ENCODE measurements at places on chromosomes 13 and 19.

DNA sequence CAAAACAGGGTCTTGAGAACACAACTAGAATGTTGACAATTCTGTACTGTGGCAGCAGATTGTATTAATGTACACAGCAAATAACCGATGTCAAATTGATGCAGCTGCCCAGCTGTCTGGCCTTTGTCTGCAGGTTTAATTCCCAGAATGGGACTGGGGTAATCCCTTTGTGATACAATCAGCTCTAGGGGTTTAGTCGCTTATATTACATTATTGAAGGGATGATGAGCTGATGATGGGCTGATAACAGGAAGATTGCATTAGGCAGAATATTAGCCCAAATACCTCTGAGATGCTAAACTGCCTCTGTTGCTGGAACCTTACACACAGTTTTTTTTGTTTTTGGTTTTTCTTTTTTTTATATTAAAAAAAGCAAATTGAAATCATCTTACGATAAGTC is 265.0 kb downstream of the RBM26 start:
- DNase-seq = no peak

GRCh38 chr13:111652676-111653075 is 332.2 kb downstream of the TEX29 start:
- no peak for DNase-seq

DNA sequence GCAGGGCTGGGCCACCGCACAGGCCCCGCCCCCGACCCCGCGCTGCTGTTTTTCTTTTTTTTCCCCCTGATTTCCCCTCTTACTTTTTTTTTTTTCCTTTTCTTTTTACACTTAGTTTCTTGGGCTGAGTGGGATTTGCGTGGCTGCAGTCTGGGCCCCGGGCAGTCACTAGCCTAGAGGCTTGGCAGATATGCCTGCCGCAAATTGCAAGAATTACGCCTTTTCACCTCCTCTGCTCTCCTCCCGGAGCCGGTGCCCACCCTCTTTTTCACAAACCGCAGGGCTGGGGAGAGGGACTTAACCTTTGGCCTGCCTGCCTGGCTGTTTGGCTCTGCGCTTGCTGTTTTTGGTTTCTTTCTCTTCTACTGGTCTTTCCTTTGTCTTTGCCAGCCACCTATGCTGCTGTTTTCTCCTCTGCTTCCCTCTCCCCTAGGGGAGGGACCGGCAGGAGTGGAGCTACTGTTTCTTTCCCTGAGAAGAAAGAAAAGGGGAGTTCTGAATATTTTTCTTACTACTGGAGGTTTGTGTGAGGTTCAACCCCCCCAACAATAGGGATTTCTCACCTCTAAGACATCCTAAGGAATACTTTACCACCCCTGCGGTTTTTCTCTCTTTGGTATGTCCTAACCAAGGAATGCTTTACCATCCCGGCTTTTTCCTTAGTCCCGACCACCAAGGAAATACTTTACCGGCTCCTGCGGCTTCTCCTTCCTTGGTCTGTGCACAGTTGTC is 11.0 kb downstream of the ZNF552 start:
- no peak for DNase-seq

DNA sequence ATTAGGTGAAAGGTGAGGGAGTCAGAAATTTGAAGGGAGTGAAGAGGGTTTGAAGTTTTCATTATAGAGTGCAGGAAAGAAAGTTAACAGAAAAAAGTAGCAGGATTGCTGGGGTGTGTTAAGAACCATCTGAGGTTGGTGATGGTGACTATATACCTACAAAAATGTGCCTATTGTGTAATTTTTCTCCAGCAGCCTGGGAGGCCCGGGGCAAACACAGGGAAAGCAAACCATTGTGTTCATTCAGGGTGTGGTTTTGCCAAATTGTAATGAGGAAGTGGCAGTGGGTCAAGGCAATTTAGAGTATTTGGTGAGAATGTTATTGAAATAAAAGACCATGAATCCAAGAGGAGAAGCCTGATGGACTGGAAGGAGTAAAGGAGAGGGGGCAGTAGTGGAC is 8.2 kb upstream of the SUCLA2 start:
- DNase-seq = no peak

DNA sequence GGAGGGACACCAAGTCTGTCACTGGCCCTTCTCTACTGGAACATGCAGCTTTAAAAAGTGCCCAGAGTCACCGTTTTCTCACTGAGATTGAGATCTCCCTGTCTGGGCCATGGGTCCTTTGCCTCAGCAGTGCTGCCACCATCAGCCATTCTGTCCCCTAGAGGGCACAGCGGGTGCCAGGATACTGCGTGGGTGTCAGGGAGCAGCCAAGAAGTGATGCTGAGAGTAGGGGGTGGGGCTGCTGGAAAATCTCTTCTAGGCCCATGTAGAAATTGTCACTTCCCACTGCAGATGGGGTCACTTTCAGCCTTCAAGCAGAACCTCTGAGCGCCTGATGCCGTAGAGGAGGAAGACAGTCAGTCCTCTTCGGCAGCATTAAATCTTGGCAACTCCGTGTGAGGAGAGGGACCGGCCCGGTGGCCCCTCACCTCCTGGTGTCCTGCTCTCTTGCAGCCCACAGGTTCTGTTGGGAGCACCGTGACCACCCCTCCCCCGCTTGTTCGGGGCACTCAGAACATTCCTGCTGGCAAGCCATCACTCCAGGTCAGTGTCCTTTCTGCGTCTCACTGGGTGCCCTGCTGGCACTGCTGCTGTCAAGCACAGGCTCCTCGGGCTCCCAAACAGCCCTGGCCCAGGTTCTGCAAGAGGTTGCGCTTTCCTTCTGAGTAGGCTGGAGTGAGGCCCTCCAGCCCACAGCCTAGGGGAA is 21.4 kb downstream of the TSSK6 start:
- DNase-seq = no peak

DNA sequence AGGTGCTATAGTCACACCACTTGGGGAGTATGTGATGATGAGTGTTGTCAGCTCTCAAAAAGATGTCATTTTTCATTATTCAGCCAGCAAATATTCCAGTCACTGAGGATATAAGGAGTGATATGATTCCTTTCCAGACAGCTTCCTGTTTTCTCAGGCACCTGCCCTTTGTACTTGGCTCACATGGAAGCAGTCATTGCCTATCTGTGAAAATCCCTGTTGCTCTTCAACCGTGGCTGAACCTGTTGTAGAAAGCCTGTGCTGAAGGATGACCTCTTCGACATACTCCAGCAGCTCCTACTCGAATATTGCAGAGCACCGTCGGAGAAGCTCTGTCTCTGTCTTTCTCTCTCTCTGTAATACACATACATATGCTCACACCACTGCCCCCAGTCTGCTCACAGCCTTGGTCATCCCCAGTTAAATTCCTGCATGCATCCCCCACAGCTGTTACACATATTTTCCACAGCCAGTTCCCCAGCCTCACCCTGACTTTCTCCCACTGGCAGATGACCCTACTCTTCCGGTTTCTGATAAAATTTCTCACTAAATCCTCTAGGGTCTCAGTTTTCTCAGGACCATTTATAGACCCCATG is 204.2 kb upstream of the ARGLU1 start:
- DNase-seq = no peak

DNA sequence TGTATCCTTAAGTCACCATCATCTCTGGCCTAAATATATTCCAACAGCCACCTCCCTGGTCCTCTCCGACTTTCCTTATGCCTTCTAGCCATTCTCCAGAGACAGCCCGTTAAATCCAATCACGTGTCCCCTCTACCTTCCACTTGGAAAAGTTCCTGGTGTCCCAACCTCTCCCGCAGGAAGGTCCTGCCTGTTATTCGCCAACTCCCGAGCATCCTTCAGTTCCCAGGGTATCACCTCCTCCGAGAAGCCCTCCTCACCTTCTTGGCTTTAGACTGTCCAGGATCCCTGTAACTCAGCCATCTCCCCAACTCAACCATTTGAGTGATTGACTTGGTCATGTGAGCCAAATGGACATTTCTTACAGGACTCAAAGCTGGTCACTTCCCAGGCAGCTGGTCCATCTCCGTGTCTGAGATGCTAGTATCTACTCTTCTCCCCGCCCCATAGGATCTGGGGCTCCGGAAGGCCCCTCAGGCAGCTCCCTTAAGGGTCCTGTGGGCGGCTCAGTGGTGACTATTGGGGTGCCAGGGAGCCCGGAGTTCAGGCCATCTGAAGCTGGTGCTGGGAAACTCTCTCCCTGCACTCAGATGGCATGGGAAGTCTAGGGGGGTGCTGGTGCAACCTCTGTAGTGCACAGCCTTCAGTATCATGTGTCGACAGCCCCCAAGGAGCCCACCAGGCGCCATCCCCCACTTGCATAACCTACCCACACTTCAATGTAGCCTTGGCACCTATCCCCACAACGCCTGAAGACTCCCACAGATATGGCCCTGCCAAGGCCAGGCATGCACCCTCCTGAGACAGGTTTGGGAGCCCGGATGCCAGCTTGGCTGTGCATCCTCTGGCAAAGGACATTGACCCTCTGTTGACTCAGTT is 27.9 kb upstream of the NANOS3 start:
- DNase-seq = no peak

DNA sequence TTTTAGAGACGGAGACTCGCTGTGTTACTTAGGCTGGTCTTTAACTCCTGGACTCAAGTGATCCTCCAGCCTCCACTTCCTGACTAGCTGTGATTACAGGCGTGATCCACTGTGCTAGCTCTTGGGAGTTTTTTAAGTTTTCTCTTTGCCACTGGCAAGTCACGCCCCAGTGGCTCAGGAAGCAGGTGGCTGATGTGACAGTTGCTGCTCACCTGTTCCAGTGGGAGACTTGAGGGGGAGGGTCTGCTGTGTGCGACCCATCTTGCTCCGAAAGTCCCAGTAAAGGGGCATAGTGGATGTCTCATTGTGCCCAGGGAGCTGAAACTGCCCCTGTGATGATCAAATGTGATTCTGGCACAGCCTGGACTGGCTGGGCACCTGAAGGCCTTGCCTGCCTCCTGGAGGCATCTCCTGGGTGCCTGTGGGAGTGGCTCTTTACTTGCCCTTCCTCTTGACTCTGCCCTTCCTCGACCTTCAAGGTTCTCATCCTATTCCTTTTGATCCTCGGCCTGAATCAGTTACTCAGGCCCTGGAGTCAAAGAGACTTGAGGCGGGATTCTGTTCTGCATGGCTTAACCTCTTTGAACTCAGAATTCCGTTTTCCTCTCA is 7.8 kb downstream of the SMARCA4 start:
- DNase-seq = no peak

- DNase-seq = peak; percentile 73
These were observed 1.9 kb downstream of the PTPRS start for GRCh38 chr19:5338656-5339197.

DNA sequence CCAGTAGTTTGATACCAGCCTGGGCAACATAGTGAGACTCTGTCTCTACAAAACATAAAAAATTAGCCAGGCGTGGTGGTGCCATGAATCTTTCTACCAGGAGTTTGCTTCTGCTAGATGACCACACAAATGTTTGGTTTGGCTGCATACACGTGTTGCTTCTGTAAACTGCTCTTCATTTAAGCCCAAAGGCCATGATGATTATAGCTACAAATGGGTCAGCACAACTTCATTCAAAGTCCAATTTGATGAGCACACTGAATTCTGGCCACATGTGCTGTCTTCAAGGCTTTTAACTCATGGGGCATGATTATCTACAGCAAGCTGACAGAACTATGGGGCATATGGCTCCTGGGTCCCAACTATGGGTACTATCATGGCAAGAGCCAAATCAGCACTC is 46.3 kb upstream of the DCT start:
- DNase-seq = no peak

- DNase-seq = peak; percentile 83
These were observed 3.0 kb upstream of the ZFP36 start for GRCh38 chr19:39403331-39404312.

DNA sequence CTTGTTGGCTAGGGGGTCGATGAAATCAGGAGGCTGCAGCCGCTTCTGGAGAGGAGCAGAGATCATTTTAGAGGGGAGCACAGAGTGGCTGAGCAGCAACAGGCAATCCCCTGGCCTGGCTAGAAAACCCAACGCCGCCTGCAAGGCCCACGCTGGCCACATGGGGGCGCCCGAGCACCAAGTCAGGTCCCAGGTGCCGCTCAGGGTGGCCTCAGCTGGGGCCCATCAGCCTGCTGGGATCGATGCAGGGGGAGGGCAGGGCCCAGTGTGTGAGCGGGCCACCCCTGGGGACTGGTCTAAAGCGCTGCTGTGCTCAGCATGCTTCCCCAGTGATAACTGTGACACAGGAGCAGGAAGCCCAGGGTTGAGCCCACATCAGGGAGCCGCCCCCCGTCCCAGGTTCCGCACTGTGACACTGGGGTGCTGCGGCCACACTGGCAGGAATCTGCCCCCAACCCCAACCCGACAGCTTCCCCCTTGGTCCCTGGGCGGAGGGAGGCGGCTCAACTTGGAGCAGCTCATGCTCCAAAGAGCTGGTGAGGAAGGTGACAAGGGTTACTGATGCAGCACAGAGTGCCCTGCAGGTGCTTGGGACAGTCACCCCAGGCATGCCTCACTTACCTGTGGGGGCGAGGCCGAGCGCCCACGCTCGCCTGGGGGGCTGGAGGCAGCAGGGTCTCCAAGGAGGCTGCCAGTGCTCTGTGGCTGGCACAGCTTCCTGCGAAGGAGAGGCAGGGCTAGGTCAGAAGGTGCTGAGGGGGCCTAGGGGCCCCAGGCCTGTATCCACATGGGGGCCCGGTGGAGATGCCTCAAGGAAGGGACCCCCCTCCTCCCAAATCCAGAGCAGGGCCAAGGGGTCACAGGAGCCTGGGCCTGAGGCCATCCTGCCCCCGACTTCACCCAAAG is 13.3 kb upstream of the ISYNA1 start:
- peak; percentile 92 for DNase-seq

DNA sequence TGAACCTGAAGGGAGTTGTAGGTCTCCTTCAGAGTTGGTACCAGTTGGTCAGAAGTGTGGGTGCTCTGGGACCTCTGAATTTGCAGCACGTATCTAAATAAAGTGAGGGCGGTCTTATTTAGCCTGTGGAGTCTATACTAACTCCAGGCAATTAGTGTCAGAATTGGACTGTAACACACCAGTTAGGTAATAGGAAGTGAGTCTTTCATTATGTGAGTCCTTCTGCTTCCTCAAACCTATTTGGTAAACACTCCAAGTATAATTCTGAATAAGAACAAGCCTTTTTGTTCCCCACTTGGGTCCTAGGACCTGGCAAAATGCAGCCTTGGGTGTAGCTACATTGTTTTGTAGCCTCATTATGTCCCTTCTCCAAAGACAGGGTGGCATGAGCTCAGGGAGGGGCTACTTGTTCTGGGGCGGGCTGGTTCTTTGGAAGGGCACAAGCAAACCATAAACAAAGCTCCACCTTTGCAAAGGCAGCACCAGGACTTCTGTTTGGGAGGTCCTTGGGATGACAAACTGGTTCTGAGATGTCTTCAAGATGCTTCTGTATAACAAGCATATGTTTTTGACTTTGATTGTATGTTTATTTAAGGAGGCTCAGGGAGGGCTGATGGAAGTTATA is 418.0 kb downstream of the ZNF536 start:
- no peak for DNase-seq

DNA sequence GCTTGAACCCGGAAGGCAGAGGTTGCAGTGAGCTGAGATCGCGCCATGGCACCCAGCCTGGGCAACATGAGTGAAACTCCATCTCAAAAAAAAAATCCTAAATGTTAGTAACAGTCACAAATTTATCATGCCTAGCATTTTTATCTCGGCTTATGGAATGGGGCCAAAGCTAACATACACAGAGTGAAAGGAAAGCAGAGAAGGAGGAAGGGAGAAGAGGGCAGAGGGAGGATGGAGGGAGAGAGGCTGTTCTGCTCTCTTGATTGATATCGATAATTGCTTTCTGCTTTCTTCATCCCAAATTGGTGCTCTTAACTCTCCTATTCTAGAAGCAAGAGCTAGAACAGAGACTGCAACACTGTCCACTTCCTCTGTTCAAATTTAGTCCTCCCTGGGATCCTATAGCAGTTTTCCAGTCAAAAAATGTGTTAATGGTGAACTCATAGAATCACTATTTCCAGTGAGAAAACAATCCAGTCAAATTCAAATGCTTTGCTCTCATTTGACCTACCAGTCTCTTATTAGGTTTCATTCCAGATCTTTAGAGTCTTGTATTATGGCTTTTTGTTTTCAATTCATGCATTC is 15.8 kb upstream of the TUBGCP3 start:
- no peak for DNase-seq

GRCh38 chr13:36344886-36345437 is 1.2 kb downstream of the SPART start:
- peak; percentile 8 for DNase-seq

All from GM20000 (cell line).